Fibroblast of the aortic adventitia (primary cell): ENCODE measurements at places on chromosomes 2 and 18. TPM values are rescaled to one million over a fixed set of nuclear protein-coding genes. Genes with fewer than 3 reads are reported as not detected.

C2orf92 gene
- 1.9 and 2.0 TPM in 2 replicates for total RNA-seq

KCNG2 gene
- total RNA-seq, result not detected in 2 replicates

LHCGR gene
- 0.25 TPM in 1 of 2 replicates, not detected in the other for total RNA-seq

TANC1 gene
- total RNA-seq, result 11.9 and 22.7 TPM in 2 replicates

MAIP1 gene
- total RNA-seq, result 5.6 and 23.3 TPM in 2 replicates

SLC1A4 gene
- 9.5 and 24.1 TPM in 2 replicates for total RNA-seq

ATP6V1B1 gene
- 0.09 and 0.57 TPM in 2 replicates for total RNA-seq

ALPG gene
- not detected in 2 replicates for total RNA-seq

XRCC5 gene
- total RNA-seq, result 212 and 271 TPM in 2 replicates

SKA1 gene
- total RNA-seq, result 3.0 and 29.5 TPM in 2 replicates

HDAC4 gene
- 17.4 and 28.3 TPM in 2 replicates for total RNA-seq

RHOB gene
- 40.5 and 82.0 TPM in 2 replicates for total RNA-seq

ANKRD62 gene
- total RNA-seq, result not detected in 2 replicates

HAAO gene
- total RNA-seq, result 0.90 and 5.4 TPM in 2 replicates

CTLA4 gene
- total RNA-seq, result not detected in 2 replicates

LONRF2 gene
- total RNA-seq, result 1.8 and 2.0 TPM in 2 replicates

POTEC gene
- under 0.01 TPM in 1 of 2 replicates, not detected in the other for total RNA-seq

FASTKD2 gene
- total RNA-seq, result 36.4 and 56.1 TPM in 2 replicates

HOXD8 gene
- total RNA-seq, result 0.45 and 0.49 TPM in 2 replicates

CDH7 gene
- not detected in 2 replicates for total RNA-seq

DCDC2C gene
- total RNA-seq, result not detected in 2 replicates

DNA sequence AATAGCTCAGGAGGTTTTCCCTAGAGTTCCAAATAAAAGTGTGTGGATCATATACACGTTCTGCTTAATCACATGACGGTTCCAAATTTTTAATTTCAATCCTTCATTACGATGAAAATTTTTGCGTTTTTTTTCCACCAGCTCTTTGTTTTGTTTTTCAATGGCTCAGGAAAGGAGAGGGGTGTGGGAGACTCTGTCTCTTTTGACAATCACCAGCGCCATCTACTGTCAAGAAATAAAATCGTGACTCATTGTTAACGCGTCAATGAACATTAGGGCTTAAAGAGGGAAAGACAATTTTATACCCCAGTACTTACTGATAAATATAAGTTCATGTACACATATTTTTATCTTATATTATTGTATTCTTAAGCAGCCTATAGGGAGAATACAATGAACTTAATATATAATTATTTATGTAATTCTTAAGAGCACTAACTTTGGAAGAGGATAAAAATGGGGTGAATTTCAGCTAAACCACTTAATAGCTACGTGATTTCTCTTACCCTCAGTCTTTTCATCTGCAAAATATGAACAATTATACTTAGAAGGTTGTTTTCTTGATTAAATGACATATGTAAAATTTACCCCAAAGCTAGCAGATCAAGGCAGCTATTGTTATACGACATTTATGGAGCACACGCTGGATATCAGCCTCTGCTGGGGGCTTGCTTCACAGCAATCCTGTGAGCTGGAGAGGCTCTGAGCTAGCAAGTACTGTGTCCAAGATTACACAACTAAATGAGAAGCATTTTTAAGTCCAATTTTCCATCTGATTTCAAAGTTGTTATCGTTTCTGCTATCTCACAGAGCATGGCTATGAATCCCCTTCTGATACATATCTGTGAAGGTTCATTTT, 47.4 kb upstream of the RMDN2 start:
- DNase-seq, result peak; percentile 77

GRCh38 chr2:216657980-216658379, 24.8 kb downstream of the IGFBP2 start:
- DNase-seq, result no peak

GRCh38 chr2:170737821-170738220, 22.7 kb downstream of the SP5 start:
- no peak for DNase-seq

- no peak for DNase-seq
Measured at GRCh38 chr18:62629031-62629430, 86.3 kb upstream of the PHLPP1 start.

GRCh38 chr2:168522446-168522845, 66.4 kb downstream of the CERS6 start:
- DNase-seq, result no peak

GRCh38 chr18:71336576-71337210, 1047.8 kb downstream of the SOCS6 start:
- DNase-seq, result no peak

GRCh38 chr2:104752504-104752903, 101.4 kb upstream of the POU3F3 start:
- no peak for DNase-seq

DNA sequence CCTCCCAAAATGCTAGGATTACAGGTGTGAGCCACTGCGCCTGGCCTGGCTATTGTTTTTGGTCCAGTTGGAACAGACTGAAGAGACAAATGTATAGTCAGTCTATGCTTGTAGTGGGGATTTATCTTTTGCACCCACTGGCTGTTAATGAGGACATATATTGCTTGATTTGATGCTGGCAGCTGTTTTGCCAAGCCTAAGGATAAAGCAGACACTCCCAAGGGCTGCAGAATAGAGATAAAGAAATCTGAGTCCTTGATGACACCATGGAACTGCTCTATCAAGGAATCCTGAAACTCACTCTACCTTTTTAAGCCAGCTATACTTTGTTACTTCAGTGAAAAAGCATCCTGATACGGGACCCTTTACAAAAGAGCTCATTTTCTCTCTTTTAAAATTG, 43.1 kb upstream of the ENOSF1 start:
- no peak for DNase-seq

GRCh38 chr2:223697892-223698645, 95.9 kb upstream of the SCG2 start:
- no peak for DNase-seq

- DNase-seq, result no peak
Measured at GRCh38 chr2:13654416-13654815, 937.7 kb downstream of the TRIB2 start.

- DNase-seq, result no peak
Measured at GRCh38 chr18:50154420-50154819, 40.5 kb downstream of the MYO5B start.

- DNase-seq, result no peak
Measured at GRCh38 chr2:118118479-118118878, 30.2 kb downstream of the INSIG2 start.

DNA sequence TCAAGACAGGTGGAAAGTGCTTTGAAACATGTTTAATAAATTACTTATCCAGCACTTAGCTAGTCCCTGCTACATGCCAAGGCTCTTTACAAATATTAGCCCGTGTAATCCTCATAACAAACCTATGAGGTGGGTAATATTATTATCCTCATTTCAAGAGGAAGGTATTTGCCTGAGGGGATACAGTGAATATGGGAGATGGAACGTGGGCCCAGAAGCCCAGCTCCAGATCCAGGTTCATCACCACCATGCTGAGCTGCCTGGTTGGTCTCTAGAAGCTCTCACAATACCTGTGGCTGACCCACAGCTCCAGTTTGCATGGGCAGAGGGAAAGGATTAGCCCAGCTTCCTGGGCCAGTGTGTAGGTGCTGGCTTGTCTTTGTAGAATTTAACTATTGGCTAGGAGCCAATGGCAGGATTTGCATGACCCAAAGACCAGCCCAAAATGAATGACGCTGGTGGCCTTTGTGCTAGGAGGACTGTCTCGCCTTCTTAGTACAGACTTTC, 61.6 kb upstream of the ATP8B1 start:
- DNase-seq, result no peak

- no peak for DNase-seq
Measured at GRCh38 chr2:121276341-121276740, 8.7 kb downstream of the TFCP2L1 start.

GRCh38 chr2:230447455-230448451, 31.8 kb downstream of the SP100 start:
- no peak for DNase-seq

- peak; percentile 83 for DNase-seq
Measured at GRCh38 chr2:66576561-66577320, 141.8 kb downstream of the MEIS1 start.

DNA sequence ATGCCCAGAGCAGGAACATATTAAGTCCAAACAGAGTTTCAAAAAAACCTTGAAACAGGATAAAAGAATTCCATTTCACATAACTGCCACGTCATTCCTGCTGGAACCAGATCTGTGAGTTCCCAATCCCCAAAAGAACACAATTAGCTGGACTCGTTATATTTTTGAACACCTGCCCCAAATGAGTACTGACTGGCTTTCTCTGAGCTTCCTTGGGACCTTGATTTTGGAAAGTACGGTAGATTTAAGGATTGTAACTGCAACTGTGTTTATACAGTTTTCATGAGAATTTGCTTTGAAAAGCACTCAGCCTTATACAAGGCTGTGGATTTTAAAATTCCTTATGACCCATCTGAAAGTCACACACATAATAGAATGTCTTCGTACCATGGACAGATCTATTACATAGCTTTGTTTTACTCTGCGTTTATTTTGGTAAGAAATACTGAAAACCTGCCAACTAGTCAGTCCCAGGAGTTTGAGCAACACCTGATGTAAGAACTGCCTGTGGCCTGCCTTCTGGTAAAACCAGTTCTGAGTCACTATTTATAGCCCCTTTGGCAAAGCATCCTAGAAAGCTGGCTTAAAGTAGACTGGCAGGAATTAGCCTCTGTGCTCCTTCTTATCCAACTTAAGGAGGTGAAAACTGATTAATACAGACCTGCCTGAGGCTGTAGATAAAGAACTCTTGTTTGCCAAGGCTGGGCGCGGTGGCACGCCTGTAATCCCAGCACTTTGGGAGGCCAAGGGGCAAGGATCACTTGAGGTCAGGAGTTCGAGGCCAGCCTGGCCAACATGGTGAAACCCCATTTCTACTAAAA, 48.1 kb downstream of the MERTK start:
- peak; percentile 99 for DNase-seq

DNA sequence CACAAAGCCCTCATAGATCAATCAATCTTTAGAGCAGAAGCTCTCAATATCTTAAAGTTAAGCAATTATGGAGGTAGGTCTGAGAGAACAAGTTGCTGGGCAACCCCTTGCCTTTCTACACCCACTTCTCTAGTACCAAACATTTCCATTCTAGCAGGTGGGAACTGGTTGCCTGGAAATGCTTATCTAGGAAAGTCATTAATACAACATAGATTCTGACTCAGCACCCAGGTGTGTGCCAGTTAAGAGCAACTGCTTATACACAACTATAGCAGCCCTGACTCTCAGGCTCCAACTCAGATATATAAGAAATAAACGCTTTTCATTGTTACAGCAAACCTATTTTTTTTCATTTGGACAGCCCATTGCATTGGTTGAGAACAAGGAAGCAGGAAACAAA, 237.7 kb downstream of the IRS1 start:
- DNase-seq, result no peak

GRCh38 chr2:156196031-156196430, 136.5 kb downstream of the NR4A2 start:
- DNase-seq, result no peak

DNA sequence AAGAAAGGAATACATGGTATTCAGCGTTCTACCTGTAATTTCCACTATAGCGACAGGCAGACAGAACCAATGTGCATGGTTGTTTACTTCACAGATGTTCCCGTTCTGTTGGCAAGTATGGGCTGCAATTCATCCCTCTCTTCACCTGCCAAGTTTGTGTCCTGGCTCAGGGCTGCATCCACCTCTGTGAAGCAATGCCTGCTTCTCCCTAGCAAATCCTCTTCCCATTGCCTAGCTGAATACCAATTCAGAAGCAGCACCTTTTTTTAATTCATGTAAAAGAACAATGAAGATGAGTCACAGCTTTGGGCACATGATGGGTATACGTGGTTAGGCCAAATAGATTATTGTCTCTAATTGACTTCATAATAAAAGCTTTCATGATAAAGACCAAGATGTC, 54.7 kb upstream of the LRATD1 start:
- DNase-seq, result no peak

GRCh38 chr18:58418361-58418760, 210.5 kb downstream of the ALPK2 start:
- DNase-seq, result no peak

GRCh38 chr18:33123862-33124518, 316.5 kb downstream of the CCDC178 start:
- no peak for DNase-seq

DNA sequence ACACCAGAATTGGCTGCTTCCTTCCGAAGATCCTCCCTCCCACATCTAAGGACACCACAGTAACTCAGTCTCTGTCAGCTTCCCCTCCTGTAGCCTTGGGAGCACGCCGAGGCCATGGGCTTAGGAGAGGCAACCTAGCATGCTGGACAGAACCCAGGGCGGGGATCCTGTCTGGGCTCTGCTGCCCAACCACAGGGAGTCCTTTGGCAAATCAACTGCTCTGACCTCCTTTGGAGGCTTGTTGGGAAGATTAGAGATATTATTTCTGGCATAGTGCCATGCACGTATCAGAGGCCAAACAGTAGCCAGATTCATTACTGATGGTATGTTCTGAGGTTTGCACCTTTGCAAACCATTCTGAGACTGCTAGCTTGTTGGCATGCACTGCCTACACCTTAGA, 262.7 kb upstream of the EPAS1 start:
- peak; percentile 37 for DNase-seq

- no peak for DNase-seq
Measured at GRCh38 chr18:60555625-60556024, 183.1 kb upstream of the MC4R start.

GRCh38 chr2:197113275-197113711, 186.8 kb upstream of the PGAP1 start:
- DNase-seq, result peak; percentile 68

GRCh38 chr2:162125138-162125537, 26.9 kb downstream of the GCG start:
- no peak for DNase-seq

DNA sequence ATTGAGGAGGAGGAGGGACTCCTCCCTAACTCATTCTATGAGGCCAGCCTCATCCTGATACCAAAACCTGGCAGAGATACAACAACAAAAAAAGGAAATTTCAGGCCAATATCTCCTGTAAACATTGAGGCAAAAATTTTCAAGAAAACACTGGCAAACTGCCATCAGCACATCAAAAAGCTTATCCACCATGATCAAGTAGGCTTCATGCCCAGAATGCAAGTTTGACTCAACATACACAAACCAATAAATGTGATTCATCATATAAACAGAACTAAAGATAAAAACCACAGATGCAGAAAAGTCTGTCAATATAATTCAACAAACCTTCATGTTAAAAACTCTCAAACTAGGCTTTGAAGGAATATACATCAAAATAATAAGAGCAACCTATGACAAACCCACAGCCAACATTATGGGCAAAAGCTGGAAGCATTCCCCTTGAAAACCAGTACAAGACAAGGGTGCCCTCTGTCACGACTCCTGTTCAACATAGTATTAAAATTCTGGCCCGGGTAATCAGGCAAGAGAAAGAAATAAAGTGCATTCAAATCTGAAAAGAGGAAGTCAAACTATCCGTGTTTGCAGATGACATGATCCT, 1014.3 kb downstream of the CBLN2 start:
- peak; percentile 93 for DNase-seq

DNA sequence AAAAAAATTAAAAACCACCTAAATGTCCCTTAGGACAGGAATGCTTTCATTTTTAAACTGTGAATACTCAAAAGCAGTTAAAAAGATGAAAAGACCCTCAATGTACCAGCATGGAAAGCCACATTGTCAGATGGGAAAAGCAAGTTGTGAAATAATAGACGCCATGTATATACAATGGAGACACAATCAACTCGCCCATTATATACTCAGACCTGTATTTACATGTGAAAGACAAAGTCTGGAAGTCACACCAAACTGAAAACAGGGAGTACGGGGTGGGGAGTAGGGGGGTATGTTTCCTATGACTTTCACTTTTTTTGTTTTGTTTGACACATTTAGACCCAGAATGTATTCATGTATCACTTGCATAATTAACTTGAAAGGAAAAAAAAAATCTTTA, 75.6 kb downstream of the CELF4 start:
- no peak for DNase-seq
